ENCODE measurements at places on chromosomes 3 and 15.

GRCh38 chr3:13176445-13176844 lies 103.2 kb upstream of the IQSEC1 start:
- no peak for DNase-seq

- no peak for DNase-seq
These were observed 83.1 kb upstream of the RASGRP1 start for GRCh38 chr15:38647683-38648082.

DNA sequence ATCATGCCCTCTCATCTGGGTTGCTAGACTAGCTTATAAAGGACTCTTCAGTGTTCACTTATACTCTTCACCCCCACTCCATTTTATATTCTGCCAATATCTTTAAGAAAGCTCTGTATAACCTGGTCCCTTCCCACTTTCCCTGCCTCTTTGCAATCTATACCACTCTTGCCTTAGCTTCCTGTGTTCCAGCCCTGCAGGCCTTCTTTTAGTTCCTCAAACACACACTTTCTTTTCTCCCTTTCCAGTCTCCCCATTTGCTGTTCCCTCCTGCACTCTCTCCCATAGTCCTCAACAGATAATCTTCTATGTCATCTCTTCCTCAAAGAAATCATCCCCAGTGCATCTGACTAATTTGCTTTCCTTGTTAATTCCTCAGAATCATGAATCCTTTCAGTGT lies 28.7 kb downstream of the SENP8 start:
- no peak for DNase-seq

DNA sequence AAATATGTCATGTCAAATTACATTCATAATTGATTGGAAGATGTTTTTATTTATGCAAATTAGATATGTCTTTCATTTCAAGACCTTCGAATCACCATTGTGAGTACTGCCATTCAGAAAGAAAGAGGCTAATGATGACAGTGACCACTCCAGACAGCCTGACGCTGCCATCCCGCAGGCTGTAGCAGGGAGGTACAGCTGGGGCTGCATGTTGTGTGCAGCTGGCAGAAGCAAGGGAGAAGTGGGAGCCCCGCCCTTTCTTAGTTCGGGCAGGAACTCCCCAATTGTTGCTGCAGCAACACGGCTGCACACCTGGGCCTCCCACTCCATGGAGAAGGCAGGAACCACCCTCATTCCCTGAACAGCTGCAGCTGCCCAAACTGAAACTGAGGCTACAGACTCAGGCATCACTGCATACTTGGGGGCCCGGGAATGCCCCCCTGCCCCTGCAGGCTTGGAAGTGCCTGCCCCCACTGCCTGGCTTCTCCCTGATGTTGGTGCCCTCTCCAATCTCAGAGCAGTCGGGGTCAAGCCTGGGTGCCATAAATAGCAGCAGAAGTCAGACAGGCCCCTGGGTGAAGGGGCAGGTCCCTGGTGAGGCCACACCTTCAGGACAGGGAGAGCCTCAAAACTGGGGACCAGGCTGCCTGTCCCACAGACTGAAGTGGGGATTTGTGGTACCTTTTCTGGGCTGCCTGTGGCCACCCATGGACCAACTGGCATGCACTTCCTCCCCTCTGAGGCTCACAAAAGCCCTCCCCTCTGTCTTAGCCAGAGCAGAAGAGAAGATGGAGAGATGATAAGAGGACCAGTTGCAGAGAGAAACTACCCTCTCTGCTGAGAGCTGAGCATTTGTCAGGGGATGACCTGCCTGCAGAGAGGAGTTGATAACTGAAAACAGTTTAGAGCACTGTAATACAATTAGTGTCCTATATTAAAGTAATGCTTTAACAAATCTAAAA lies 964.6 kb downstream of the SI start:
- no peak for DNase-seq

DNA sequence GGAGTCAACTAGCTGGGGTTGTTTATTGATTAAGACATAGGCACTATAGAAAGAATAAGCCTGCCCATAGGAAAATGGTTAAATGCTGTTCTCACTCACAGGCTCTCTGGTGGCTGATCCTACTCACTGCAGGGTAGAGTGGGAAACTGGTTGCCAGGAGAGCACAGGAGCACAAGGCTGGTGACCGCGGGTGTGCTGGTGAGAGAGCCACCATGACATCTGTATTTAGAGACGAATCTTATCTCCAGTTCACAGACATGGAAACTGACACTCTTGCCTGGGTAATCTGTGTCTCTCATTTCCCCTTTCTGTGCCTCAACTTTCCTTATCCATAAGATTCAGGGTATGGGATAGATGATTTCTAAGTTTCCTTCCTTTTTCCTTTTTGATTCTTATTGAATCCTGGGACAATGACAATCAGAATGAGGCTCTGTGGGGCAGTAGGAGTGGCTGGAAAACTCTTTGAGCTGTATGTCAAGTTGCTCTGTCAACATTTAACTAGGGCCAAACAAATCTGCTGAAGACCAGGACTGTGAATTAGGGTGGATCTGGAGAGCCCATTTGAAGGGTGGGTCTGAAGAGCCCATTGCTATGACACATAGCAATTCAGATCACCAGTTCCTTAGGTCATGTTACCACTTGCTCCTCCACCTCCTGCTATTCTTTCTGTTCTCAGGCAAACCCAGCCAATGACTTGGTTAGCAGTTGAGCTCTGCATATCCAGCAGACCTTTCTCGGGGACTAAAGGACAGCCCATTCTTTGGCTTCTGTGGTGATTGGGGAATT lies 286.1 kb upstream of the TBL1XR1 start:
- DNase-seq, result no peak

DNA sequence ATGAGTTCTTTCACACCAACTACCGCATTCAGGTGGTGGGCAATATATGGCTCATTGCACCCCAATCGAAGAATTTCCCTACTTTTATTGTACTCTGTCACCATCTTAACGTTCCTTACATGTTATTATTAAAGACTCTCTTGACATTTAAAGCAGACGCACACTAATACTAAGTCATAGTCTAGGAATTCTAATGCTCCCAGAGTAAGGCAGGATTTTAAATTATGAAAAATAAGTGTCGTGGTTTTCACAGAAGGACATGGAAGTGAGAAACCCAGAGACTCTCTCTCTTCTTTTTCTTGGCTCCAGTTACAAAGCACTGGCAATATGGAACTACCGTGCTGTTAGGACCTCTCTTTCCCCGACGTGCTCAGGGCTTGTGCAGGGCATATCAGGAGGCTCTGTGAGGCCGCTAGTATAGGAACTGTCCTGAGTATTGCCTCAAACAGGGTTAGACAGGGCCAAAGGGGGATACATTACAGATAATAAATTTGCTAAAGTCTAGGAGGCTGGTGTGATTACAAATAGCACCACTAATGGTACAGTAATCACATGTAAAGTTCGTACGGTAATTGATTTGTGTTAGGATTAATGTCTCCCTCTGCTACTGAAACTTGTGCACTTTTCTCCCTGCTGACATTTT lies 590.8 kb downstream of the FOXP1 start:
- no peak for DNase-seq
